Activated CD4-positive, alpha-beta T cell treated with anti-CD3 and anti-CD28 coated beads, Interleukin-2, amount 50 U/mL, for 24 hours (primary cell): ENCODE measurements at places on chromosomes 1 and 21.

GRCh38 chr1:201714542-201715329 lies 114.2 kb upstream of the IPO9 start:
- DNase-seq, result no peak

- no peak for DNase-seq
Observed at GRCh38 chr1:69258842-69259241, 308.9 kb upstream of the LRRC7 start.

DNA sequence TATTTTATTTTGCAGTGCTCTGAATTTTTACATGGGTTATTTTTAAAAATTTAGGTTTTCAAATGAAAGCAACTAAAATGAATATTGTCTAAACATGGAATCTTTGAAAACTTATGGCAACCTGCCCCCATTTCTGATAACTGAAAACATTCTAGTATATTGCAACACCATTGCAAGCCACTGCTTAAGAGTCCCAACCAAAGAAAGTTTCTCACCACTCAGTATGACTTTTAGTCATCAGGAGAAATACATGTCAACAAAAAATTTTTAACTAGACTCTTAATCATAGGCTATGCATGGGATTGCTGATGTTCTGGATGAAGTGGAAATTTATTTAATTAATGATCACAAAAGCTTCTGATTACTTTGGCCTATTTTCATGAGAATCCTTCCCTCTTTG lies 112.1 kb downstream of the TNFSF18 start:
- DNase-seq, result no peak

DNA sequence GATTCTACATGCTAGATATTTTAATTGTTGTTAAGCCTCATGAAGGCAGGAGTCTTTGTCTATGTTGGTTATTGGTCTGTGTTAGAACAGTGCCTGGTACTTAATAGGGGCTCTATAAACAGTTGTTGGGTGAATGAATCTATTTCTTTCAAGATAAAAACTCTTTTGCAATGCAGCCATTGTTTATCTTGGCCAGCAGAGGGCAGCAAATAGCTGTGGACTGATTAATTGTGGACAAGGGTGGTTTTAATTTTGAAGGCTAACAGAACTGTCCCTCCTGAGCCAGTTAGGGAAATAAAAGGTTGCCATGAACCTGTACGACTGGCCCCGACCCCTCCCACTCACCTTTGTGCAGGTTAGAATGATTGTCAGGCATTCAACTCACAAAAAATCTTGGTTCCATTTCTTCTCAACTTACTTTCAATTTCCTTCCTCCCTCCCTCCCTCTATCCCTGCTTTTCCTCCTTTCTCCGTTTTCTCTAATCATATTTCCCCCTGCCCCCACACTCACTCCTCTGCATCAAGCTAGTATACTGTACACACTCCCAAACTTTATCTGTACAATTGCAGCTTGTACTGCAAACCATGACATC lies 66.3 kb upstream of the DIRAS3 start:
- peak; percentile 44 for DNase-seq

GRCh38 chr21:26842300-26842699 lies 2.9 kb downstream of the ADAMTS1 start:
- DNase-seq, result no peak

DNA sequence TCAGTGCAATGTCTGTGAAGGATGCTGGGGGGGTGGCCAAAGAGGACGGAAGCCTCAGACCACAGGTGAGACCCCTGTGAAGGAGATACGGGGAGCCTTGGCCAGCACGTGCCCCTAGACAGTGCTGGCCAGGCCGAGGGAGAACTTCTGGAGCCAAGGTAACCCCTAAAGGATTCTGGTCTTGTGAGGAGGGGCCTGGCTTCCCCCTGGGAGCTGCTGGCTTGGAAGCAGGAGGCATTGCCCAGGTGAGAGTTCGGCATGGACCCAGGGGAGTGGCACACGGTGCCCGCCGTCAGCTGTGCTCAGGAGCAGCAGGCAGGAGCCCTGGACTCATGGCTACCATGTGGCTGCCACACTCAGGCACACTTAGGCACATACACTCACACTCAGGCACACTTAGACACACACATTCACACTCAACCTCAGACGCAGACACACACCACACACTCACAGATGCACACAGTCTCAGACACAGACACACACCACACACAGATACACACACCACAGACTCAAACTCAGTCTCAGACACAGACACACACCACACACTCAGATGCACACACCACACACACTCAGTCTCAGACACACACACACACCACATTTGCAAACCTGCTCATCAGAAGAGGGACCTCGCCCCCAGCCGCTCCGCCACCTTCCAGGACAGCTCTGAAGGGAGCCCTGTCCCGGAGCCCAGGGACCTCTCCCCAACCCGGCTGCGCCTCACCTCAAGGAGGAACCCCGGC lies 1.1 kb upstream of the COL6A2 start:
- DNase-seq, result no peak

GRCh38 chr1:44012941-44013609 lies 18.2 kb downstream of the SLC6A9 start:
- no peak for DNase-seq
